ENCODE measurements at places on chromosomes 3 and 15. TPM values are rescaled to one million over a fixed set of nuclear protein-coding genes. Genes with fewer than 3 reads are reported as not detected.

The NOX5 gene
- polyA plus RNA-seq = 0.04 TPM

The PLA2G4D gene
- 0.08 TPM for polyA plus RNA-seq

The CCR3 gene
- polyA plus RNA-seq = not detected

The CHST13 gene
- 0.02 TPM for polyA plus RNA-seq

The WDR93 gene
- not detected for polyA plus RNA-seq

The ARRDC4 gene
- 4.9 TPM for polyA plus RNA-seq

The SPTSSB gene
- polyA plus RNA-seq = not detected

The HGD gene
- polyA plus RNA-seq = not detected

The TPRG1 gene
- polyA plus RNA-seq = 0.69 TPM

The ERC2 gene
- polyA plus RNA-seq = 0.08 TPM

The ETV5 gene
- 23.4 TPM for polyA plus RNA-seq

The ALDH1L1 gene
- polyA plus RNA-seq = 0.49 TPM

The GPR62 gene
- not detected for polyA plus RNA-seq

The MAGEF1 gene
- 19.1 TPM for polyA plus RNA-seq

Measured in foreskin keratinocyte (primary cell).